ENCODE measurements at places on chromosomes 7 and 10.

- DNase-seq: no peak
Observed at GRCh38 chr7:103538964-103539709, 93.1 kb upstream of the SLC26A5 start.

DNA sequence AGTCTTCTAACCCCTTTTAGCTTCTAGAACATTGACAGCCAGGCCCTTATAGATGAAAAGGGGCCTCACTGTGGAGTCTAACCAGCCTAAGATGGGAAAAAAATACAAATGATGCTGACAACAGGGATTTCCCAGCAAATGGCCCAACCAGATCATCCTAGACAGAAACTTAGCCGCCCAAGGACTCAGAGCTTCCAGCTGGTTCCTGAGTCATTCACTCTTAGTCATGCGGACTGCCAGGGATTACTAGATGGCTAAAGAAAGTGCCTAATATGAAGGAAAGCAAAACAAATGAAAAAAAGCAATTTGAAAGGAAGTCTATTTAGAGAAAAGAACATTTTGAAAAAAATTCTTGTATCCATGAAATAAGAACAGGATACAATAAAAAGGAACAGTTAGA lies 23.7 kb downstream of the TSPAN14 start:
- DNase-seq: no peak

GRCh38 chr7:69599286-69599954 lies 1.1 kb downstream of the AUTS2 start:
- no peak for DNase-seq

DNA sequence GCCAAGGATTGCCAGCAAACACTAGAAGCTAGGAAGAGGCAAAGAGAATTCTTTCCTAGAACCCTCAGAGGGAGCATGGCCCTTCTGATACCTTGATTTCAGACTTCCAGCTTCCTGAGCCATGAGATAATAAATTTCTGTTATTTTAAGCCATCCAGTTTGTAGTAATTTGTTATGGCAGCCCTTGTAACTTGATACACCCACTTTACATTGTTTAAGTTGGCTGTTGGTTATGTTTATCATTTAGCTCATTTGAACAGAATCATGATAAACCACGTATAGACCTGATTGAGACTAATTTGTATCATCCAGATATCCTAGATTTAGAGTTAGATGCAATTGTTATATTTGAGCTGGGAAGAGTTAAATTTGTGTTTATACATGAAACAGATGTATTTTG lies 9.4 kb upstream of the TES start:
- DNase-seq: no peak

DNA sequence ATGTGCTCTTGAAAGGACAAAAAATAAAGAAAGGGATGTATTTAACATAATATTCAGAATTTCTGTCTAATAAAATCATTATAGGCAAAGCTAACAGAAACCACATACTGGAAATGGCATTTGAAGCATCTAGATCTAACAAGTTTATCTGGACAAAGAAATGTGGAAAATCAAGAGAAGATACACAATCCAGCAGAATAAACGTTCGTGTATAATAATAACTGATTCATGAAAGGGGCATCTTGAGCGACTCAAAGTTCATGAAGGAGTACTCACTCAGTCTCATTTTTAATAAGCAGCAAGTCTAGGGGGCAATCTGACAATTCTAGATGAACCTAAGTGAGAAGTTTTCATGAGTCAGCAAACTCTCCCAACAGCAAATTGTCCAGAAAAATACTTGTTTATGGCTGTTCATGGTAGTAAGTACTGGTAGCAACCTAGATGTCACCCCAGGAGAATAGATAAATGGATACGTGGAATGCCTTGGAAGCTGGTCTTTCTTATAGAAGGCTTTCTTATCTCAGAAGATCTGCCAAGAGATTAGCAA lies 541.8 kb downstream of the INHBA start:
- DNase-seq: no peak

- no peak for DNase-seq
Observed at GRCh38 chr7:23277359-23277989, 21.7 kb upstream of the MALSU1 start.

DNA sequence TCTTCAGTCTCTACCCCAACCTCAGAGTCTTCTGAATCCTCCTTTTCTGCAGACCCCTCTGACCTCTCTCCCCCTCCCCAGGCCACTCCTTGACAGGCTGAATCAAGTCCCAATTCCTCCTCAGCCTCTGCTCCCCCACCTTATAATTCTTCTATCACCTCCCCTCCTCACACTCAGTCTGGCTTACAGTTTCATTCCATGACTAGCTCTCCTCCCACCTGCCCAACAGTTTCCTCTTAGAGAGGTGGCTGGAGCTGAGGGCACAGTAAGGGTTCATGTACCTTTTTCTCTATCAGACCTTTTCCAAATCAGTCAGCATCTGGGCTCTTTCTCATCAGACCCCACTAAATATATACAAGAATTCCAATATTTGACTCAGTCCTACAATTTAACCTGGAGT lies 14.6 kb upstream of the LRRC61 start:
- DNase-seq: no peak

GRCh38 chr10:43125274-43125845 lies 12.9 kb upstream of the CSGALNACT2 start:
- no peak for DNase-seq

DNA sequence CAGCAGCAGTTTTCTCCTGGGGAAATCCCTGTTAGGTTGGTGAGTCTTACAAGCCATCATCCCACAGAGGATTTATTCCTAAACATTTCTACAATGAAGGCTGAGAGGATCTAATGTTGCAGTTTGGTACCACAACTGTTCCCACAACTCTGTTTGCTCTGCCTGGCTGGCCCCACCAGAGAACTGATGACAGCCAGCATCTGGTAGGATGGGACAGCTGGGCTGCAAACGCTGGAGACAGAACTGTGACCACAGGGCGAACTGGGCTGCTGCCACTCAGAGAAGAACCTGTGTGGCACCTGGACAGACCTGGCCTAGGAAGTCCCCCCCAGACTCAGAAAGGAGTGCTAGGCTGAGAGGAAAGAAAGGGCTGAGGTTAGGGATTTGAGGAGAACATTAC lies 94.8 kb downstream of the CALN1 start:
- no peak for DNase-seq

GRCh38 chr10:100155936-100156335 lies 29.9 kb downstream of the ERLIN1 start:
- no peak for DNase-seq

DNA sequence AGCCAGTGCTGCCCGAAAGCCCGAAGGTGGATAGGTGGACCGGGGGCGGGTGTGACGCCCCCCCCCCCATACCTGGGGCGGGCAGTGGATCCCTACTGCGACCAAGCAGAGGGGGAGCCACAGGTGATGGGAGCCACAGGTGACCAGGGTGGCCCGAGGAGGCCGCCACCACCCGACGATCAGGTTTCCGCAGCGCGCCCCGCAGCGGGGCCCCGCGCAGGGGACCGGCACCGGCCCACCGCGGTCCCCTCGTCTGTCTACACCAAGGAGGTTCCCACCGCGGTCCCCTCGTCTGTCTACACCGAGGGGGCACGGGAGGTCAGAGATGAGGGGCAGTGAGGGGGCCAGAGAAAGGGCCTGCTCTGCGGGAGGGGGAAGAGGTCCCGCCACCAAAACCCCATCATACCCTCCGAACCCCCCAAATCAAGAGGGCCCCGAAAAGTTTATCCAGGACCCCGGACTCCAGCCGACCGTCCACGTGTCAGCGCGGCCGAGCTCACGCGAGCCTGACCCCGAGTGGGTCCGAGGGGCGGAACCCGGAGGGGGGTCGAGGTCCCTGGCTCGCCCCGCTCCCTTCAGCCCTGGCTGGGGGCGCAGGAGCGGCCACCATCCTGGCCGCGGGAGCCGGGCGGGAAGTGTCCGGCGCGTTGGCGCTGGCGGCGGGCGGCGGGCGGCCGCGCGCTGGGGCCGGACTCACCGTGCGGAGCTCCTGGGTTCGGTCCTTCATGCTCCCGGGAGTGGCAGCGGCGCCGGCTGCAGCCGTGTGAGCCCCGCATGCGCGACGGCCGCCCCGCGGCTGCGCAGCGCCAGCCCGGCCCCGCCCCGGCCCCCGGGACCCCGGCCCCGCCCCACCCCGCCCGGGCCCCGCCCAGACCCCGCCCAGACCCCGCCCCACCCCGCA lies at the start of gene STX1A:
Gene STX1A, minus strand, starts transcription at position 765 of the 901 bp plus-strand sequence. Its CDS starts 38 bp downstream, at position 727.
- DNase-seq: no peak

- DNase-seq: no peak
Observed at GRCh38 chr10:23283680-23284079, 60.9 kb downstream of the C10orf67 start.

- no peak for DNase-seq
Observed at GRCh38 chr7:142436601-142437000, 178.7 kb upstream of the PRSS58 start.

DNA sequence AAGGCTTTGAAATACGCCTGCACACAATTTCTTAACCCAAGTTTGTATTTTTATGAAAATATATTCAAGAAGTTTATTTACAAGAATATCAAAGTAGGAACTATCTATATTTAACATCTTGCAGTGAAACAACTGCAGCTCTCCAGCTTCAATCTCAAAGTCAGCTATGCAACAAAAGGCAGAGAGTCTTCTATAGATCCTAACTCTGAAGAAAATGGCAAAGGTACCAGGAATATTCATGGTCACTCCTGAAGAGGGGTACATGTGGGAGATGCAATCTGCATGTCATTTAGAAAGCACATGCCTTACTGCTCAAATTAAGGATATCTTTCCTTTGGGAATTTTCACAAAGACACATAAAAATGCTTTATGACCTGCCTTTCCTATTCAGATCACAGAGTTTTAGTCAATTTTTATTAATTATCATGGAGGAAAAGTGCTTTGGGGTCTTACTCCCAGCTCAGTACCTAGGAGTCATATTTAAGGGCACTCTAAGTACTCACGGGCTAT lies 1.5 kb downstream of the ANK3 start:
- DNase-seq: no peak

DNA sequence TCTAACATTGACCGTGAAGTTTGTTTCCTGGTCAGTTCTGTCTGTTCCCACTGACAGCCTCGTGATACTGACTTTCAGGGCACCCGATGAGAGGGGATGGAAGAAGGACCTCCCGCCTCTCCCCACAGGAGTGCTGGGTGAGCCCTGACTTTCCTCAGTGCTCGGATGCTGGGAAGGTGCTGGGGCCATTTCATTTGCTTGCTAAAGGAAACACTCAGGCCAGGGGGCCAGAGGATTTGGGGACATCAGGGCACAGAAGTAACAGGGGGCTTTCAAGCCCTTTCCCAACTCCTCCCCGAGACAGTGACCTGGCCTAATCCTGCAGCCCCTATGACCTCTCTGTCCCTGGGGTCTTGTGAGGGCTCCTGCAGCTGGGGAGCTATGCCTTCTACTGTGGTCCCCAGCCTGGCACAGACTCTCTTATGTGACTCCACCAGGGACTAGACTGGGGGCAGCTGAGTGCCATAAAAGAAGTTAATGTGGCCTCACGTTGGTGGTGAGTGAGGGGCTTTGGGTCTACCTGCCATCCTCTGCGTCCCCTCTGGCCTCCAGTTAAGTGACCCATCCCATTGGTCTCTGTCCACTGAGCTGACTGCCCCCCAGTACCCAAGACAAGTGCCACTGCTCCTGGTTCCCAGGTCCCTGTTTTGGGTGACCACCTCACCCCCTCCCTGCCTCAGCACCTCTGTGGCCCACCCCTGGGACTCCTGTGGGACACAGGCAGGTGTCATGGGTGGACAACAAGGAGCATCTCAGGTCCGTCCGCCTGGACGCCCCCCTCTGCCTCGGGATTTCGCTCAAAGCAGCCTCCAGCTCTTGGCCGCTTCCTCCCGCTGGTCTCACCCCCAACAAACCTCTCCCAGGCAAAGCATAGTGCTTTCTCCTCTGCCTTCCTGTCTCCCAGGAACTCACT lies 33.4 kb upstream of the HSPA12A start:
- DNase-seq: no peak

DNA sequence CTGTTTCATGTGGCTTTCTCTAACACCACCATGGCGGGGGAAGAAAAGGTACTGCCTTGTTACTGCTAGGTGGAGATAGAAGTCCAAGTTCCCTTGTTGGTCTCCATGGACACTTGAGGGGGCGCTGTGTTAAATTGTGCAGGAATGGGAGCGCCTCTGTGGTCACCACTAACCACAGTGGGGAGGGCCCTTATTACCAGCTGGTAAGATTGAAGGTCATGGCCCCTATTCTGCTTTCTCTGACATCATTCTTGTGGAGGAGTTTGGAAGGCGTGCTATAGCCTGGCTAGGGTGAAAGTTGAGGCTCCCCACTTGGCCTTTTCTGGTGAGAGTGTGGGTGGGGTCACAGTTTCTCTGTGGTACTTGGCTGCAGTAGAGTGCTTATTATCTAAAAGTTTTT lies 14.9 kb upstream of the MXI1 start:
- DNase-seq: no peak

GRCh38 chr7:125618516-125618915 lies 688.9 kb upstream of the POT1 start:
- no peak for DNase-seq

DNA sequence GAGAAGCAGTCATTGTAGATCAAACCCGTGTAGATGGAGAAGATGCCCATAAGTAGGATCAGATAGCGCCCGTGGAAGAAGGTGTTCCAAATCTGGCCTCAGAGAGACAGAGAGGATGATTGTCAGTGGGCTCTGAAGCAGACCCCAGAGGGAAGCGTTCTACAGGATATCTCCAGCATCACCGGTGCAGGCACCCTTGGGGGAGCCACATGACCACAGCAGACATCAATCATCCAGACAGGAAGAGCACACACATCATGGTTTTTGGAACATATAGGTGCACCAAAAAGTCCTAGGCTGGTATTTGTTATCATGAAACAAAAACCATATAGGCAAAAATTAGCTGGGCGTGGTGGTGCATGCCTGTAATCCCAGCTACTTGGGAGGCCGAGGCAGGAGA lies 44.0 kb upstream of the SVOPL start:
- no peak for DNase-seq

- no peak for DNase-seq
Observed at GRCh38 chr10:126380352-126381076, 7.8 kb downstream of the ADAM12 start.

DNA sequence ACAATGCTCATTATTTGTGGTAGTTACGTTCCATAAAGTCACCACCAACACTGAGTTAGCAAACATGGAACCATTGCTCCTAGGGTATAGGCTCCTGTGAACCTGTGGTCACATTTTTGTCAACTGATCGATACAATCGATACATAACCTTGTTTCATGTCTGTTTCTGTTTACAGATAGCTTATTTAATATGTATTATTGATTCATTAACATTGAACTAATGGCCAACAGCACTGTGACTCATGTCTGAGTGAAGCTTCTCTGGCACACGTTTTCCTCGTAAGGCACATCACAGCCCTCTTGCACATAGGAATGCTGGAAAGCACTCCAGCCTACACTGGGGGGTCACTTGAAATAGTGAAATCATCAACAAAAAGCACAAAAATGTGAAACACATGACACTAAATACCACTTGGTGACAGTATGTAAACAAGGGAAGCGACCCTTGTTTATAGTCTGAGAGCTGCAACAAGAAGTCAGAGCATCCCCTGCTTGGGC lies 27.0 kb downstream of the GHRHR start:
- DNase-seq: no peak

DNA sequence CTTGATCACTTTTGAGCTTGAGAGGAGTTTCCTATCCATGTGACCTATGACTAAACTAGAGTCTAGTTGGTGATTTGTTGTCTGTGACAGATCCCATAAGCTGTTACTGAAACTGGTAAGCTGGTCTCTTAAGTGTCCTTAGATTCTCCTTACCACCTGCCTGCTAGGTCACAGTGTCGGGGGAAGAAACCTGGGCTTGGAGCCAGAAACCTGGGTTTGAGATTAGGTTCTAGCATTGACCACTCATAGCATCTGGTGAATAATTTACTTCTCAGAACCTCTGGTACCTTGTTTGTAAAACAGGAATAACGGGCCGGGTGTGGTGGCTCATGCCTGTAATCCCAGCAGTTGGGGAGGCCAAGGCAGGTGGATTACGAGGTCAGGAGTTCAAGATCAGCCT lies 21.8 kb upstream of the ITPRID1 start:
- no peak for DNase-seq
